Ovary (tissue), 10 donors: ENCODE measurements at places on chromosomes 4 and X. TPM values are rescaled to one million over a fixed set of nuclear protein-coding genes. Genes with fewer than 3 reads are reported as not detected.

- no peak for DNase-seq
Observed at GRCh38 chr4:101806914-101807313, 16.4 kb downstream of the BANK1 start.

The ZNF732 gene
- total RNA-seq: 0.33 TPM

The NAP1L2 gene
- 5.9 TPM for total RNA-seq

The MCUB gene
- total RNA-seq: 7.6 TPM

DNA sequence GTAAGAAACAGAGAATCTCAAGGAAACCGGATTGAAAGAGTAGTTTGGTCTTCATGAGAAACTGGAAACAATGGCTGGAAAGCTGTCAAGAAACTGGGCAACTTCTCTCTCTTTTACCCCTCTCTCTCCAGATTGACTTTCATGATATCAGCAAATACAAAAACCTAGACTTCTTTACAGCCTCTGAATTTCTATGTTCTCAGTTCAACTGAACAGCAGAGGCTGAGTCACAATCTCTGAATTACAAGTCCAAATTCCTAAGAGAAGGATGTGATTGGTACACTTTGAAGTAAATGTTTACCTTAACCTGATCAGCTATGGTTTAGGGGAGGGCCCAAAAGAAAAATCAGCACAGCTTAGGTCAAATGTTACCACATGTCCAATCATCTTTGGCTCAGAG, 974.9 kb downstream of the RPA4 start:
- DNase-seq: no peak

DNA sequence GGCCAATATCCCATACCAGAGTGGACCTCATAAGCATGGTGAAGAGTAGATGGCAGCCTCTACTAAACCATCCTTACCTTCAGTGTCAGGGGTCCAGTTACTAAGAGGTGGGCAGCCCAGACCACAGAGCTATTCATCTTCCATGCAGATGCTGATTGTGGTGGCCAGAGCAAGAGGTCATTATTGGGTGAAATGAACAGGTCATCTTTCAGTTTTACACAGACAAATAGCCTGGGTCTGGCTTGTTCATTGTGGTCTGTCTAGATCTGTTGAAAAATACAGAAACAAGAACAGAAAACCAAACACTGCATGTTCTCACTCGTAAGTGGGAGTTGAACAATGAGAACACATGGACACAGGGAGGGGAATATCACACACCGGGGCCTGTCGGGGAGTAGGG, 71.3 kb downstream of the PAK3 start:
- DNase-seq: no peak

DNA sequence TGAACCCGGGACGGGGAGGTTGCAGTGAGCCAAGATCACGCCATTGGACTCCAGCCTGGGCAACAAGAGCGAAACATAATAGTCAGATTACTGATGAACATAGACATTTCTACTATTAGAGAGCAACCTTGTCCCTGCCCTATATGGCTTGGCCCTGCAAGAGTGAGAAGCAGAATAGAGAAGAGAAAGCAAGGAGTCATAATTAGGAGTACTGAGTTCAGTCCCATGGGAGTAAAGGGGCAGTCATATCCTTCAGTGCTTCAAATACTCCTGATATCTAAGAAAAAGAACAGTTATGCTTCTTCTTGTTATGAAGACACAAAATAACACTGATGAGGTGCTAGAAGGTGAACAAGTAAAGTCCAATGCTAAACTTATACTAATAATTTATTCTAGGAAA, 33.8 kb downstream of the CLDN2 start:
- DNase-seq: no peak

DNA sequence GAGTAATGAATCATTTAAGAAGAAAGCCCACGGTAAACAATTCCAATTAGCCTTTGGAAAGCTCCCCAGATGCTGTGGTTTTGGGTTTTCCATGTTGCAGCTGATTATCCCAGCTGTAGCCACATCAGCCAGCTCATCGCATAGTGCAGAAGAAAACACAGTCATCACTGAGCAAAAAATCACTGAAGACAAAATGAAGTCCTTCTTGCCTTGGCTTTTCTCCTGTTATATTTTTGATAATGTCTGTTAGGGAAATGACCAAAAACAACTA, 193.0 kb upstream of the C1QTNF7 start:
- DNase-seq: no peak

DNA sequence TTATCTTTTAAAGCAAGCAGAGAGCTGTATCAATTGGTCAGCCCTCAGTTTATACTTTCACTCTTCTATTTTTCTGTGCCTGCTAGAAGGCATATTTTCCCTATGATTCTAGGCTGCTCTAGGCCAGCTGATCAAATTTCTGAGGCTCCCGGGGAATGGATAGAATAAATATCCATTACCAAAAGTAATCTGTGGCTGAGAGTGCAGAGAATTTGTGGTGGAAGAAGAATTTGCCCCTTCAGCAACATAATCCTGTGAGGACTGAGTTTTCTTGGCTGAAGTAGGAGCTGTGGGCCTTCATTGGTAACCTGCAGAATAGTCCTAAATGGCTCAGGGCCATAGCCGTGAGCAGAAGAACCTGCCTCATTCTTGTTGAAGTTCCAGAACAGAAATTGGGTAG, 314.6 kb upstream of the CASK start:
- DNase-seq: no peak

GRCh38 chr4:154441124-154441523, 50.5 kb downstream of the DCHS2 start:
- DNase-seq: no peak
